ENCODE measurements at places on chromosomes 2 and 18.

DNA sequence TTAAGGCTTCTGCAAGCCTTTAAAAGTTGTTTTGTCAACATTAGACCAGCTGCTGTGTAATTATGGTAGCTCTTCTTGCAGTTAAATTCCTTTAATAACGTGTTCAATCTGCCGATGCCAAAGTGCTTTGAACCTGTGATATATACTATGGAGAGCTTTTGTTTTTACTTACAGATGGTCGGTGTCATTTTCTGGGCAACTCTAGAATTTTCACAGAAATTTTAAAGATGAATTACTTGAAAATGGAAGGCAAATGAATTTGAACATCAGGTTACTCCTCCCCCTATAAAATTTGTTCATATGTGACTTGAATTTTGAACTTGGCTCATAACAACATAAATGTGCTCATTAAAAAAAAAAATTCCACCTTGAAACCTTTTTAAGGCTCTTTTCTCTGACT is 23.0 kb downstream of the LYPD6 start:
- no peak for DNase-seq

- no peak for DNase-seq
These were observed 223.8 kb downstream of the FBXO15 start for GRCh38 chr18:73923866-73924265.

DNA sequence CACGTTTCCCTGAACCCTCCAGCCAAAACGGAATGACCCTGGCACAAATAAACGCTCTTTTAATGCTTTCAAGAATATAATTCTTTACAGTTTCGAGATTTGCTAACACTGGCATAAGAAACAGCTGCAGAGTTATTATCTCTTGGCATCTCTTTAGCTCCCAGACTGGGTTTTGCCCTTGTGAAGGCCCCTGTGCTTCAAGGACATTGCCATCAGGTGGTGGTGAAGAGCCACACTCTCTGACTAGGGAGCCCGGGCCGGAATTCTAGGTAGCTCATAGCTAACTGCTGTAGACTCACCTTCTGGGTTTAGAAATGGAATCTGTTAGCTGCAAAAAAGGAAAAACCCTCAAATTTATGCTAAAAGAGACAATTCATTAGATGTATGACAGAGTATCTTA is 13.3 kb upstream of the GALNT14 start:
- no peak for DNase-seq

DNA sequence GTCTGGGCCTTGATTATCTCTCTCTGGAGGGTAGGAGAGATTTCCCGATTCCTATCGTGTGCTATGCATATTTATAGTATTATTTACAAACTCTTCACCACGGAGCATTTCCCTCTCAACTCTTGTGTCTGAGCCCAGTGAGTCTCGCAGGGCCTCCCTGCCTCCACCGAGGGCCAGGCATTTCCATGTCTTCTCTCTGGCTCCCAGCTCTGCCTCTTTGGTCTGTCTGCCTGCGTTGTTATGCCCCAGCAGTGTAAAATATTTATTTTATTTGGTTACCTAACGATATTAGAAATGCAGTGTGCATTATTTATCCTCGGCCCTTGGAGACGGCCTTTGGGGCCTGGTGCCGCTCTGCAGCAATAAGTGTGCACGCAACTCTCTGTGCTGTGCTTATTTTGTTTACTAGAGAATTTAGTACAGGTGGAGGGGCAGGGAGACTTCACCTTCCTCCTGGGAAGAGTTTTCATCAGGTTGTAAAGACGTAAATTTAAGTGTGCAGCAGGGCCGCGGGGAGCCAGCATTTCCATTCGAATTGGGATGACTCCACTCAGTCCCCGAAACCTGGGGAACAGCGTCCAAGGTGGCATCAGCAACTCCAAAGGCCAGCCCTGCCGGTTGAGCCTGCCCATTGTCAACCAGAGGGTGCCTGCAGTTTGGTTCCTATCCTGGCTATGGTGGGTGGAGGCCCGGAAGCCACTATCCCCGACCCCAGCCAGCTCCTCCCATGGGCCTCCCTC is 100.2 kb downstream of the PTGR3 start:
- peak; percentile 48 for DNase-seq

DNA sequence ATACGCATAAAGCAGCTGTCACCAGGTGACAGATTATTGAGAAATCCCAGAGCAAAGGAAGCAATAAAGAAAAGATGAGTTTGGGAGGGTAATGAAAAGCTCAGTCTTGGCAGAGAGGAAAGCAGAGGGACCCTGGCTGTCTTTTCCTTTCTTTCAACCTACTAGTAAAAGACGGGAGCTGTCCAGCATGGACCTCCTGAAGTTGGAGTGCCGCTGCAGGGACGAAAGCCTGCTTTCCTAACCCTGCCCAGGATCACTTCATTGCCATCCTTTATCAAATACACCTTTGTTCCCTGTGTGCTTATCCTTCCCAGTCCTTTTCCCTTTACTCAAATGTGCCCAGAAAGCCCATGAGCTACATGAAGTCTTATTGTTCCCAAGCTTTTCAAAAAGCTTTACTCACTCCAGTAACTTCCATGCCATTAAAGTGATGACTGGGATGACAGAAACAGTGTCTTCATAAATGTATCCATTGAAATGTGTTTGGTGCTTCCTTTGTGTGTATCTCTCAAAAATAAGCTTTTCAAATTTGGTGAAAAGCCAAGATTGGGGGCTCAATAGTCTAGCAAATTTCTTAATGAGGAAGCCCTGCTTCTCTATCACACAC is 3.7 kb upstream of the SPR start:
- peak; percentile 70 for DNase-seq

DNA sequence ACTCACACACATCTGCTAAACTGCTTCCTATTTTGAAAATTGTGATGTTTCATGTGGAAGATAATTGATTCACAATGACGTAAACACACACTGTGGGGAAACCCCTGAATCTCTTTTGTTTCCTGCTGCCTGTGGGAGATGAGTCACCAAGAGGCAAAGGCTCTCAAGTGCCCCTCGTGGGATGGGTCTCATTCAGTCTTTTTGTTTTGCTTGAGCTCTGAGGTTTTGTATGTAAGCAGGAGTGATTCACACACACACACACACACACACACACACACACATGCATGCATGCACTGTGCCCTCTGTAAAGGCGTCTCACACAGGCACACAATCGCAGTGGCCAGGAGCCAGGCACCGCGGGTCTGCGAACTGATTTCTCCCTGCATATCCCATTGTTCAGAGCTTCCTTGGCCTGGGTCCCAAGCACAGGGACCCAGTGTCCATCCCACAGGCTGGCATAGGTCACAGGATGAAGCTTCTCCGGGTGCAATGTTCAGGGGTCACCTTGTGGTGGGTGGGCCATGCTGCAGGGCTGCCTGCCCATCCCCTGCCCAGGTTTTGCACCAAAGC is 12.1 kb upstream of the ARHGEF4 start:
- no peak for DNase-seq

- DNase-seq: no peak
These were observed 322.6 kb downstream of the AFF3 start for GRCh38 chr2:99819766-99820165.

DNA sequence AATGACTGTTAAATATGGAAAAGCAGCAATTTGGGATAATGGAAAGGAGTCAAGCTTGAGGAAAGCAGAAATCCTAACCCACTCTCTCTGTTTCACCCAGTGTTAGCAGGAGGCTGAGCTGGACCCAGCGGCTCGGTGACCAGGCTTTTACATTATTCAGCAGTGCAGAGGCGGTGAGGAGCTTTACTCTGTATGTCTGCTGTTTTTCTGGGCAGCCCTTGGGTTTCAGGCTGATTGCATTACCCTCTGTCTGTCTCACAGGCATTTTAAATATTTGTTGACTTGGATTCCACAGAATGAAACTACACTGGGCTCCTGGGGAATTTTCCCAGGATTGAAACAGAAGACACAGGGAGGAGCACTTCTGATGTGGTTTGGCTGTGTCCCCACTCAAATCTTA is 368.0 kb downstream of the GALR1 start:
- DNase-seq: no peak
